Umbilical cord (tissue), 2 donors: ENCODE measurements at places on chromosomes 6 and 20. TPM values are rescaled to one million over a fixed set of nuclear protein-coding genes. Genes with fewer than 3 reads are reported as not detected.

Gene CST7
- total RNA-seq = not detected

Gene FOXA2
- total RNA-seq = 0.48 TPM

Gene TRPC4AP
- total RNA-seq = 49.4 TPM

Gene OVOL2
- not detected for total RNA-seq

Gene ELOVL2
- 29.4 TPM for total RNA-seq

Gene GPR63
- 14.2 TPM for total RNA-seq

Gene CDH4
- total RNA-seq = 0.48 TPM

Gene TSPO2
- total RNA-seq = not detected

Gene CCN5
- 7.5 TPM for total RNA-seq

Gene CCN6
- 6.7 TPM for total RNA-seq

Gene SLC35D3
- 0.72 TPM for total RNA-seq

Gene RIPOR3
- total RNA-seq = 1.9 TPM

Gene ENPP4
- 5.1 TPM for total RNA-seq
